Activated T-helper 1 cell treated with Interleukin-2 at 50 U/mL for 16 hours (primary cell): ENCODE measurements at places on chromosomes 5 and 9.
A peak's percentile ranks its signal among the peaks of the same experiment; 100 is the strongest.

DNA sequence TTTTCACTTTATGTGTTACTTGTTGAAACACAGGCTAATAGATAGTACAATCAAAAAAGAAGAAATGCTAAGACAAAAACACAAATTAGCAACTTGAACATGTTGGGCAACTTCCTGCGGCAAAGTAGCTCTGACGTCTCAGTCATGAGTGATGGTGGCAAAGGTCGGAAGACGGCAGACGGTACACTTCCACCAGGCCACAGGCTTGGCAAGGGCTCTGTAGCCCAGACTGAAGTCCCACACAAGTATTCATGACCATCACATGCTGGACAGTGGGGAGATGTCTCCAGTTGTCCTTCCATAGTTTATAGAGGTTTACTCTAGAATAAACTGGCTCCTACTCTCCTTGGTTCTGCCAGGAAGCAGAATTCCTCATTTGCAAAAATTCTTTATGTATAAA is 831.3 kb downstream of the MTRR start:
- DNase-seq = no peak

GRCh38 chr5:151034422-151035379 is 14.3 kb downstream of the GPX3 start:
- no peak for DNase-seq

DNA sequence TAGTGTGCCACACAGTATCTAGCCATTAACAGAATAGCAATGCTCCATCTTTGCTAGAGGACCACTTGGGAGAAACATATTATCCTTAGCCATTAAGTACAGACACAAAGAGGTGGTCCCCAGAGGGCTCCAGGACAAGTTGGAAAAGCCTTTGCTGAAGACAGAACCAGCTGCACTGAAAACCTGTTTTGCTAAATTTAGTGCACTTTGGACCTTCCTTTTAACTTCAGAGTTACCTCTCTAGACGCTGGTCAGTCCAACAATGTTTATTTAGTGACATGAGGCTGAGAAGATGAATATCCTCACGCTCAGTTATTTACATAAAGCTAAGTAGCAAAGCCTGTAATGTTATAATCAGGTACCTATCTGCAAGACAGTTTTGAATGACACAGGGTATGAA is 265.0 kb upstream of the ZNF608 start:
- no peak for DNase-seq

DNA sequence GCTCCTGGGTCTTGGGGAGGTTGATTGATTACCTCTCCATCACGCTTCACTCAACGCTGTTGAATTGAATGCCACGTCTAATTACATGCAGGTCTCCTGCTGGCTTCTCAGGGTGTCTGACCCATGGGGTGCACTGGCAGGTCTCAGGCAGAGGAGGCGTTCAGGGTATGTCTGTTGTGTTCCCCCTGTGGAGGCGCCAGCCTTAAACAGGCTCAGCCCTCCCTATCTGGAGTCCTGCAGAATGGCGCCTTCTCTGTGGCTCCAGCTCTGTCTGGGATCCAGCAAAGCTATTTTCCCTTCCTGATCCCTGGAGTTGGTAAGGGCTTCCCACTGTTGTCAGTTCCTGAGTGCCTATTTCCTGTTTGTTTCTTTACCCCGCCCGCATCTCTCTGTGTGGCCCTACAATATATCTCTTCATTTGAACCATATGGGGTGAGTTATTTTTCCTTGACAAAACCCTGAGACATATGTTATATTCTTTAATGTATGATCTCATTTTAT is 150.0 kb downstream of the NTRK2 start:
- DNase-seq = no peak

DNA sequence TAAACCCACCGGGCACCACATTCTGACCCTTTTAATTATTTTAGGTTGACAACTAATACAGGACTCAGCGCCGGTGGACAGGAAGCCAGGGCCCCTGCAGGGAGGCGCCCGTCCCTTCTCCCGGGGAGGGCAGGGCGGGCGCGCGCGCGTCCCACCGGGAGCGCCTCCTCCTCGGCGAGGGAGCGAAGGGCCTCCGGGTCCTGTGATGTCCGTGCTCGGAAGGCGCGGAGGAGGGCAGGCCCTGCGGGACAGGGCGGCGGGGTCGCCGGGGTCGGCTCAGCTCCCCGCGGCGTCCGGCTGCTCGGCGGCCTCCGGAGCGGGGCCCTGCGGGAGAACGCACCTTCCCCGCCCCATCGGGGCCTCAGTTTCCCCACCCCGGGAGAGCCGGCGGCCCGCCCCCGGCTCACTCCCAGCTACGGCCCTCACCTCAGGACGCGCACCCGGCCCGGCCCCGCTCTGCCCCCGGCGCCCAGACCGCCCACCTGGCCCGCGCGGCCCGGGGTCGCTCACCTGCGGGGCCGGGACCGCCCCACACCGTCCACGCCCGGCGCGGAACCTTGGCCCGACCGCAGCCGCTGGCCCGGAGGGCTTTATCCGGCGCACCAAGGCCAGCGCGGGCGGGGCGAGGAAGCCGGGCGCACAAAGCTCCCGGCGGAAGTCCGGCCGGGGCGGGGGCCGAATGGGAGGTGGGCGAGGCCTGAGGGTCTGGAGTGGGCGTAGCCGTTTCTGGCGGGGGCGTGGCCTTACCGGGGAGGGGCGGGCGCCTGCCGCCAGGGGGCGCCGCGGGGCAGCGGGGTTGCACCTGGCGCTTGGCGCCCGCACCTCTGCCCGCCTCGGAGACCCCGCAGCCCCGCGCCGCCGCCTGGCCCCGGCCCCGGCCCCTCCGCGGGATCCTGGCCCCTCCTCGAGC is at the start of the genes EXD3 and NOXA1:
Gene EXD3, minus strand, starts transcription at position 559 of the 910 bp plus-strand sequence. CDS start 27,805 bp downstream, outside the sequence.
Gene NOXA1, plus strand, starts transcription at position 790 of the 910 bp plus-strand sequence. CDS start 137 bp downstream, outside the sequence.
- peak; percentile 94 for DNase-seq

DNA sequence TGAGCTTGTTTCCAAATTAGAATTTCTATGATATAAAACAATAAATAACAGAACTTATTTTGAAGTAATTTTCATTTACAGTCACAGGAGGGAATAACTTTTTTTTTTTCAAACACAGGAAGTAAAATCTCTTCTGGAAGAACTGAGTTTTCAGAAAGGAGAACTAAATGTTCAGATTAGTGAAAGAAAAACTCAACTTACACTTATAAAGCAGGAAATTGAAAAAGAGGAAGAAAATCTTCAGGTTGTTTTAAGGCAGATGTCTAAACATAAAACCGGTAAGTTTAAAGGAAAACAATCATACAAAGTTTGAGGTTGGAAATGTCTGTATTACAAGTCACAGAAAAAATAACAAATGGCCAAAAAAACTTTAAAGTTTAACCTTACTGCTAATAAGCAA is 41.6 kb downstream of the RAB14 start:
- DNase-seq = no peak

DNA sequence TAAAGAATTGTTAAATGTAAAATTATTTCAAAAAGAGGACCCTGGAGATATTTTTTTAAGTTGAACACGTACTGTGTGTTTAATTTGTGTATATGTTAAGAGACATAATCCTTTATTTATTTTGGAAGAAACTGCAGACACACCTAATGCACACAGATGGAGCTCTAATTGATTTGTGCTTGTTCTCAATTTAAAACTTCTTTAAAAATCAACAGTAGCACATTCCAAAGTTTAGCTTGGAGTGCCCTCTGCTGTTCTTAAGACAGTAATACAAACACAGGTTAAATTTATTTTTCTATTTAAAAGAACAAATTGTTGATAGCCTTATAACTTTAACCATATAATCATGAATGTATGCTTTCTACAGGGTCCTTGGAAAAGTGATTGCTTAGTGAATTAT is 277.6 kb upstream of the ADAMTS16 start:
- DNase-seq = no peak

DNA sequence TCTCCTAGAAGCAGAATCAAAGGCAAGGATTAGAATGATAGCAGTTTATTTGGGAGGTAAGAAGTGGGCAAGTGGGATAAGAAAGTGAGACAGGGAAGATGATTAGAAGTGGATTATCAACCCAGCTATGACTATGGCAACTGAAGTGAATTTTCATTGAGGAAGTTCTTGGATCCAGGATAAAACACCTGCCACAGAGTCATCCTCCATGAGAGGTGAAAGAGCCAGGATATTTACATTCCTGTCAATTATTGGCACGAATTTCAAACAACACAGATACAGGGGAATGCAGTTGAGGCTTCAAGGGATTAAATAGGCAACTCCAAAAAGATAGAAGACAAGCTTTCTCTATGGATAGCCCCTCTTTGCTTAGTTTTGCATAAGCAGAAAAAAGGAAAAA is 31.8 kb upstream of the ZNF366 start:
- DNase-seq = no peak

- no peak for DNase-seq
Measured at GRCh38 chr9:69070201-69070600, 34.6 kb downstream of the FXN start.

GRCh38 chr9:134784577-134785305 is 95.9 kb upstream of the FCN2 start:
- DNase-seq = no peak

- no peak for DNase-seq
Measured at GRCh38 chr5:3126639-3127038, 375.2 kb upstream of the IRX2 start.

DNA sequence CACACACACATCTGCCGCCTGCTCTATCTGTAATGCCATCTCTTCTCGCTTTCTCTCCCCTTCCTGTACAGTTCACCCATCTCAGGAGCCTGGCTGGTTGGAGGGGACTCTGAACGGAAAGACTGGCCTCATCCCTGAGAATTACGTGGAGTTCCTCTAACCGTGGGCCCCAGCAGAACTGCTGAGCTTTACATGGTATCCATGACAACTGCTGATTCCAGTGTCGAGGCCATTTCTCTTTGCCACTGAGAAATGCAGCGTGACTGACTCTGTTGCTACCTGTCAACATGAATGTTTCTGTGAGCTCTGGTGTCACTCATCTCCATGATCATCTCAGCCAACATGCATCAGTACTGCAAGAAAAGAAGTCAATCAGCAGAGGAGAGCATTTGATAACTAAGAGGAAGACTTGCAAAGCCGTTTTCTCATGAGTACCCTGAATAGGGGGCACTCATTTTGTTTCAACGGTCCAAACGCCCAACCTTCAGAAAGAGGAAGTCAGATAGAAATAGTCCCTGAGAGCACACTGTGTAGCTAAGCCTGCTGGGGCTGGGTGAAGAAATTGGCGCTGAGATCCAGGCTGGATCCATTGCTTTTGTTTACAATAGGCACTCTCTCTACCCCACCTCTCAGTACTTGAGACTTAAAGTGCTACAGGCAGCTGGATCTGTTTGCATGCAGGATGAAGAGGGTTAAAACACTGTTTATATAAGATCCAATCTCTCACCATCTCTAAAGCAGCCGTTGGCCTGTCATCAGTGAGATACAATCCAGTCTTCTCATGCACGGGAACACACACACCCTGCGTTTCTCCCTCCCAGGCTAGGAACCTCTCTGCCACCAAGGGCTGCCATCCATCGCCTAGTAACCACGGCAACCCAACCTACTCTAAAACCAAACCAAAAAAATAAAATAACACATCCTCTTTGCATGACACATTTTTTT is 180.9 kb downstream of the NR3C1 start:
- peak; percentile 44 for DNase-seq

DNA sequence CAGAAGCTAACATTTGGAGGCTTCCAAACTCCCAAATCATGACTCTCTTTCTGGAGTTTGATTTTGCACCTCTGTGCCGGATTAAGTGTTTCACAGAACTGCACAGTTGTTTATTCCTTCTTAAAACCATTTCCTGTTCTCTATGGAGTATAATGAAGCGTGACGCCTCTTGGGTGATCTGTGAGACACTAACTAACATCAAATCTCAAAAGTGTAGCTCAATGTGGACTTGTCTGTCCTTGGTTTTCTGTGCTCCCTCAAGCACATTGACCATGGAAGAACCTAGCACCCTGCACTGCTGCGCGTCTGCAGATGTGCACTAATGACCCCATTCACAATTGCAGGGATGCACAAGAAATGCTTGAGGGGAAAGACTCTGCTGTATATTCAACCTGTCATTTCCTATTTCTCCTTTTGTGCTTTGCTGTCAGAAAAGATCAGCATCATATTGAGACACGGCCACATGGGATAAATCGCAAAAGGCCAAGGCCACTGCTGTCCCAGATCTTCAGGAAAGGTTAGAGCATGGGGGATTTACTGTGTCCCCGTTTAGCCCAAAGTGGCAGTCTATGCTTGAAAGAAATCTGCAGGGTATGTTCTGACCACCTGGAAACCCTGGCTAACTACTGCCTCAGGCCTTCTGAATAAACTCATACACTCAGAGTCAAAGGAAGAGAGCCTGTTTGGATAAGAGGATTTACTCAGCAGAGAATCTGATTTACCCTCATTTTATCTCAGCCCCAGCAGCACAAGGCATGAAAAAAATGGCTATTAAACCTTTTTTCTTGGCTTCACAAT is 109.6 kb downstream of the BAAT start:
- DNase-seq = no peak

DNA sequence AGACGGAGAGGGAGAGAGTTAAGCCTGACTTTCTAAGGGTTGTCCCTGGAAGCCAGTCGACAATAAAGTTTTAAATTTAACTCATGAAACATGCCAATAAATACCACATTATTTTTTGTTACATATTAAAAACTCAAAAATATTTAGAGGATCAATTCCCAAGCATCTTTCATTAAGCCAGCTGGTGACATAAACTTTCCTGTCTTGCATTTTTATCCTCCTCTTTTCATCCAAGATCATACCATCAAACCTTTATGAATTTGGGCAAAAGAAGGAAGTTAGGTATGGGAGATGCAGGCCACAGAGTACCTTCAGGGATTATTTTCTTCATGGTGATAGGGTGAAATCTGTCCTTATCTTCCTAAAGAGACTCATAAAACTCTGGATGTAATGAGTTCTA is 178.3 kb upstream of the FBXL17 start:
- DNase-seq = no peak

- no peak for DNase-seq
Measured at GRCh38 chr9:28317745-28318144, 744.5 kb upstream of the C9orf72 start.

DNA sequence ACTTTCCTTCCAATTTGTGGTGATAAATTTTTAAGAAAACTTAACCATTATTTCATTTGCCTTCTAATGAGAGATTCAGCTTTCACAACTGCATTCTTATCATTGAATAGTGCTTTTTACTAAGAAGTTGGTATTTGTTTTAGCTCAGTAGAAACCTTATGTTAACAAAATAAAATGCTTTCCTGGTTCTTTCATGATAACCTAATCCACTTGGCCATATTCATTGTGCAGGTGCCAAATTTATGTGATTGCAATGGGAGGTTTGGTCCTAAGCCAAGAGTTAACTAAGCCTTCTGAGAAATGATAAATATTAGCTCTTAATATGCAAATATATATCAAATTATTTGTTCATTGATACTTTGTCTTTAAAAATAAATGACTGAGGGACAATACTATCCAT is 141.1 kb upstream of the TLE4 start:
- DNase-seq = no peak

GRCh38 chr9:12930906-12931305 is 156.1 kb downstream of the LURAP1L start:
- DNase-seq = no peak
